Hematopoietic multipotent progenitor cell treated with erythropoietin and hydrocortisone succinate and interleukin-3 and kit ligand, for 4 days (in vitro differentiated cells): ENCODE measurements at places on chromosomes 1 and 21.

GRCh38 chr1:81733480-81733879, 67.3 kb upstream of the ADGRL2 start:
- DNase-seq: no peak

DNA sequence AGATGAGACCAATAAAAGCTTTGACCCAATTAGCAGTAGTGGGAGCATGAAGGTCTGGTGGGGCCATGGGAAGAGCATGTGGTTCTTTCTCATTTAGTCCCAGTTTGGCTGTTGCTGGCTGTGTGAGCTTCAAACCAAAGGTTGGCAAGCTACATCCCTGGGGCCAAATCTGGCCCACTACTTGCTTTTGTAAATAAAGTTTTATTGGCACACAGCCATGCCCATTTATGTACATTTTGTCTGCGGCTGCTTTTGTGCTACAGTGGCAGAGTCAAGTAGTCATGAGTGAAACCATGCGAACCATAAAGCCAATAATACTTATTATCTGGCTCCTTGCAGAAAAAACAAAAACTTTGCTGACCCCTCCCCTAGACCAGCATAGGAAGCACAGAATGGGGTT, 196.9 kb downstream of the PRDM2 start:
- no peak for DNase-seq

- DNase-seq: no peak
Observed at GRCh38 chr1:147384804-147385203, 142.3 kb downstream of the CHD1L start.

- peak; percentile 53 for DNase-seq
Observed at GRCh38 chr21:34243562-34243961, 120.2 kb upstream of the KCNE2 start.
